GM06990 (cell line): ENCODE measurements at places on chromosomes 2 and 18.

GRCh38 chr18:35892118-35892517, 80.4 kb upstream of the RMP24 start:
- DNase-seq: no peak

GRCh38 chr2:168495524-168495923, 39.5 kb downstream of the CERS6 start:
- peak; percentile 71 for DNase-seq

DNA sequence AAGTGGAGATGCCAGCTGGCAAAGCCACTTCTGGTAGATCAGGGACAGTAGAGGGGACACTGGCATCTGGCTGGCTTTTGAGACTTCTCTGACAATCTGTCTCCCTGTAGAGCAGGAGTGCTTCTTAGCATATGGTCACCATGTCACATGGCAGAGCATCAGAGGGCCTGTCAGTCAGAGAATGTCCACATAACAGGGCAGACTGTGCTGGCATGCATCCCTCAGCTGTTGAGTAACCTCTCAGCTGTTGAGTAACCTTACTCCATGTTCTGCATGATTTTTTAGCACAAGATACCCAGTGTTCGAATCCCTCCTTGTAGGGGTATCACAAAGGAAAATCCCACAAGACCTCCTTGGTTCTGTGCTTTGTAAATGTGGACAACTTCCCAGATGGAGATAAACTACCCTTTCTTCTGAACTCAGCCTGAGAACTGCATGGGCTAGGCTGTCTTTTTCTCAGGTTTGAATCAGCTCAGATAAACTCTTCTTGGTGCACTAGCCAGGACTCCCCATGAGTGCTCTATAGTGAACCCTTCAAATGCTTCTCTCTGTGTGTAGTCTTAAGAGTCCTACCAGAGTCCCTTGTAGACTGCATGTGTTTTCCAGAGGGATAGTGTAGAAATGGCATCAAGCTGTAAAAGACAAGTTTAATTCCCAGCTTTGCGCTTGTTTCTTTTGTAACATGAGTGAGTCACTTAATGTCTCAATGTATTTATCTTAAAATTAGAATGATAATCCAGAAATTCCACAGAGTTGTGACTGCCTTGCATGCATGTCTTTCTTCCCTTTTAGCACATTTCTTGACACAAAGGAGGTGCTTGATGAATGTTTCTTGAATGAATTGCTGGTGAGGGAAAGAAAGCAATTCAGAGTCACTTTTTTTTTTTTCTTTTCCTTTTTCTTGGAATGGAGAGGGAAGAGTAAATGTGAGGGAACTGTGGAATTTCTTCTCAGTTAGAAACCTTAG, 442.3 kb upstream of the HNMT start:
- DNase-seq: no peak

- no peak for DNase-seq
Measured at GRCh38 chr18:49135877-49136276, 185.1 kb upstream of the SMAD7 start.

DNA sequence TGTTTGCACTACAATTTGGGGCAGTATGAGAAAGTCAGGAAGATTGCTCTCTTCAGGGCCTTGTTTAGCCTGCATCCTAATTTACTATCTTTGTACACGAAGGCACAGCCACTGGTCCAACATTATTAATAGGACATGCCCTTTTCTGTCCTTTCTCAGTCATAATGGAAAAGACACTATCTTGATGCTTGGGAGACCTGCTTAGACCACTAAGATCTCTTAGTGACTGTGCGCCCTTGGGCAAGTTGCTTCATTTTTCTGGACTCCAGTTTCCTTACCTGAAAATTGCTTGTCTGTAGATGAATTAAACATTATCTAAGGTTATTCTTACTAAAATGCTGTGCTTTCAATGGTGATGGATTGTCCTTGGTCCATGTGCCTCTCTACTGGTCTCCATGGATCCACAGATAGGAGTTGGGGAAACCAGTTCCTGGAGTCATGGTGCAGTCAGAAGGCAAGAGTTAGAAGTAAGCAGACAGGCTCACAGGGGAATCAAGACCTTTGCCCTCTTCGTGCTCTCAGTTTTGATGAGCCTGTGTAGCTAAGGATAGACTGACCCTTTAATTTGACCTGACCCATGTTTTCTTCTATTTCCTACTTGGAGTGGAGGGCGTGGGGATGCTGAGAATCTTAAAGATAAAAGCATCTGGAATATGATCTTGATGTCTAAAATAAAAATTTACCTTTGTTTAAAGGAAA, 114.0 kb downstream of the RAPGEF4 start:
- no peak for DNase-seq
